ENCODE measurements at places on chromosomes 12 and 14.

GRCh38 chr14:91890291-91890749 lies 23.0 kb upstream of the TC2N start:
- no peak for DNase-seq

GRCh38 chr14:32542507-32542906 lies 213.4 kb downstream of the AKAP6 start:
- DNase-seq = no peak

DNA sequence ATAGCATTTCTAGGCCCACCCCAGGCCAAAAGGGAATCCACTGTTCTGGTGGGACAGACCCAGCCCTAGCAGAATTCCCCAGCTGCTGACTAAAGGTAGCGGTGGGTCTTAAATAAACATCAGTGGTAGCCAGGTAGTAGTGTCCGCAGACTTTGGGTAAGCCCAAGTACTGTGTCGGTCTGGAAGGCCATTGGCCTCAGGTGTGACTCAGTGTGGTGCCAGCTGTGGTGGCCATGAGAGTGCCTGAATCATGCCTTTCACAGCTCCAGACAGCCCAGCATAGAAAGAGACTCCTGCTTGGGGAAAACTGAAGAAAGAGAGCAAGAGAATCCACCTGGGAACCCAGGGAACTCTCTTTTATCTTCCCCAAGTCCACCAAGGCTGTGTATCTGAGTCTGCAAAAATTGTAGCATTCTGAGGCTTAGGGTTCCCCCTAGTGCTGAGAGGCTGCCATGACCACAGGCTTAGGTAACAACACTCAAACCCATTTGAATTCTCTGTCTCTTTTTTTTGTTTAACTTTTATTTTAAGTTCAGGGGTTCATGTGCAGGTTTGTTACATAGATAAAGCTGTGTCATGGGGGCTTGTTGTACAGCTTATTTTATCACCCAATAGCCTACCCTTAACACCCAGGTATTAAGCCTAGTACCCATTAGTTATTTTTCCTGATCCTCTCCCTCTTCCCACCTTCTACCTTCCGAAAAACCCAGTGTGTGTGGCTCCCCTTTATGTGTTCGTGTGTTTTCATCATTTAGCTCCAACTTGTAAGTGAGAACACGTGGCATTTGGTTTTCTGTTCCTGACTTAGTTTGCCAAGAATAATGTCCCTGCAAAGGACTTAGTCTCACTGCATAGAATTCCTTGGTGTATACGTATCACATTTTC lies 16.7 kb upstream of the CD163L1 start:
- peak; percentile 54 for DNase-seq

GRCh38 chr12:106025129-106025528 lies 113.6 kb downstream of the NUAK1 start:
- DNase-seq = no peak

DNA sequence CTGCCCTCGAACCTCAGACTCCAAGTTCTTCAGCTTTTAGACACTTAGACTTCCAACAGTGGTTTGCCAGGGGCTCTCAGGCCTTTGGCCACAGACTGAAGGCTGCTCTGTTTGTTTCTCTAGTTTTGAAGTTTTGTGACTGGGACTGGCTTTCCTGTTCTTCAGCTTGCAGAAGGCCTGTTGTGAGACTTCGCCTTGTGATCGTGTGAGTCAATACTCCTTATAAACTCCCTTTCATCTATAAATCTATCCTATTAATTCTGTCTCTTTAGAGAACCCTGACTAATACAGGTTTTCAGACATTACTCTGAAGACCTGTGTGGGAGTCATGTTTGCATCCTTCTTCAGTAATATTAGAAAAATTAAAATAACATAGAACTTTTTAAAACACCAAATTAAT lies 289.1 kb downstream of the RMST start:
- no peak for DNase-seq

DNA sequence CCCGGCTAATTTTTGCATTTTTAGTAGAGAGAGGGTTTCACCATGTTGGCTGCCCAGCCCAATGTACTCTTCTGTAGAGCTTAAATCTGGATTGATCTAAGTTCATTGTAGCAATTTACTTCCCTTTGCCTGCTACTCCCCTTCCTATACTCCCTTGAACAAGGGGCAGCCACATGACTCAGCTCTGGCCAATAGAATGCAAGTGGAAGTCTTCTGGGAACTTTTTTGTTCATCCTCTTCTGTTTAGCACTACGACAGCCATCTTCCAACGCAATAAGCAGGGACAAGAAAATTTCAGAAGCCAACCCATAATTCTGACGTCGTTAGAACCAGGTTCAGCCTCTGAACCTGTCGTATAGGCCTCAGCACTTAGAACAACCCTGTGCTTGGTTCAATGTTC lies 6.4 kb upstream of the RAD52 start:
- no peak for DNase-seq

- no peak for DNase-seq
These were observed 157.0 kb upstream of the RMST start for GRCh38 chr12:97305651-97306050.

DNA sequence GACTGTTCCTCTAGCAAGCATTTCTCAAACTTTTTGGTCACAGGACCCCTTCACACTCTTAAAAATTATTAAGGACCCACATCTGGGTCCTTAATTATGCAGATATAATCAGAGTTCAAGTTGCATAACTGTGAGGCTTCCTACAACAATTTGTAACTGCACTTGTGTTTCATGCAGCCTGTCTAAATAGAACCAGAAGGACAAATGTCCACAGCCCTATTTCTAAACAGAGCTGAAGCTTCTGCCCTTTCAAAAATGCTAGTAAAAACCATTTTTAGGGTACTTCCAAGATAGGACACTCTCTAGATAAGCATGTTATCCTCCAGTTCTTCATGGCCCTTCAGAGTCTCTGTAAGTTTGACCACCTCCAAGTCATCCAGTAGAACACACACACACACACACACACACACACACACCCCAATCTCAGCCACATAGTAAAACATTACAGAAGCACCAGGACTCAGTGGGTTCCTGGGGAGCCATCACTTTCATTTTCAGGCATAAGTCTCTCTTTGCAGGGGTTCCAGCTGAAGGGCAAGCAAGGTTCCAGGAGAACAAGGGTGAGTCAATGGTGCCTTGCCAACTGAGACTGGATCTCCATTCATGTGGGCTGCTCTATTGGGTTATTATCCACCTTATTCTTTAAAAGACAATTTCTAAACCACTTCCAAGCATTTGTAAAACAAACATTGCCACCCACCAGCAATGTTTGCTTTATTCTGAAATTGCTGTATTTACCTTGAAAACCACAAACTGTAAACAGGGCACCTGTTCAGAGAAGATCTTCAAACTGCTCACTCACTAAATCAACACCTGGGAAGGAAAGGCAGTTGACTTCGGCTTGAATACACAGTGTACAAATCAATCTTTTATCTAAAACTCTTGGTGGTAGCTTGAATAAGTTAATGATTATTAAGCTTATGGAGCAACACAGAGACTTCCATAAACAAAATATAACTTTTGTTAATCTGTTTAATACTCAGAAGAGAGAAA lies 64.1 kb downstream of the ITPR2 start:
- DNase-seq = no peak

DNA sequence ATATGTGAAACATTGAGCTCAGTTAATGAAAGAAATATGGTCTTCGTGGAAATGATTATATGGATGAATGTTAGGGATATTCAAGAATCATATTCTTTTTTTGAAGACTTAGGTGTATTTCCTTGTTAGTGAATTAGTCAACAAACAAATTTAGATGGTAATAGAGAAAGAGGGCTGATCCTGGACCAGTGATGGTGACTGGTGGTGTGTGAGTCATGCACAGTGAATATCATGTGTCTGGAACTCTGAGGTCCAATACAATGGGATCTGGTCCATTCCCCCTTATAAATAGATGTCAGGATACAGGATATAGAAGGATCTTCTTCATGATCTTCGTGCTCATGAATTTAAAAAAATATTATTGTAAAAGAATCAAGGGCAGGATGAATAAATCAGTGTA lies 64.4 kb upstream of the RTL1 start:
- DNase-seq = no peak

DNA sequence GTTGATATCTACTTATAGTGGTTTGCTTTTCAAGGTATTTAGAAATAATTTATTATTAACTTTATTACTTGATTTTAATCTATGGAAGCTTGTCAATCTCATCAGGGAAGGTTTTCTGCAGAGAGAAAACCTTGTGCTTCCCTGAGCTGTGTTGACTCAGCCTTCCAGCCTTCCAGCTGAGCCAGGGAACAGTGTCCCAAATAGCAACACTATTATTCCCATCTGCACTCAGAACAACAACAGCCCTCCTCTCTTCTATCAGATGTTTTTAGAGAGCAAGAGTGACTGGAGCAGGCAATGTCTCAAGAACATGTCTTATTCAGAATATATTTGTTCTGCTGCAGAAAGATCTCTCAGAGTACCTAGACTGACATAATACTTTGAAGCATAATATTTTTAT lies 389.9 kb upstream of the GARIN6 start:
- DNase-seq = no peak

DNA sequence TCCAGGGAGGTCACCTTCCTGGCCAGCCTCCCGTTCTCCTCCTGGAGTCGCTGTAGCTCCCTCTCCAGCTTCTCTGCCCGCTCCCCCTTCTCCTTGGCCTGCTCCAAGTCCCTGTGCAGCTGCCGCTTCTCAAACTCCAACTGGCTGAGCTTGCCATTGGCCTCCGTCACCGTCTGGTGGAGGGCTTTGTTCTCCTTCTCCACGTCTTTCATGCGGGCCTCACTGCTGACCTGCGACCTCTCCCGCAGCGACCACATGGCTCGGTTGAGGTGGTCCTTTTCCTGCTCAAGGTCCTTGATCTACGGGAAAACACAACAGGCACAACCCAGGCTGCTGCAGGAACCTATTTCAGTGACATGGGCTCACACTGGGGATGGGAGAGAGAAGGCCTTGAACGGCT lies 69.3 kb upstream of the GPR68 start:
- no peak for DNase-seq

DNA sequence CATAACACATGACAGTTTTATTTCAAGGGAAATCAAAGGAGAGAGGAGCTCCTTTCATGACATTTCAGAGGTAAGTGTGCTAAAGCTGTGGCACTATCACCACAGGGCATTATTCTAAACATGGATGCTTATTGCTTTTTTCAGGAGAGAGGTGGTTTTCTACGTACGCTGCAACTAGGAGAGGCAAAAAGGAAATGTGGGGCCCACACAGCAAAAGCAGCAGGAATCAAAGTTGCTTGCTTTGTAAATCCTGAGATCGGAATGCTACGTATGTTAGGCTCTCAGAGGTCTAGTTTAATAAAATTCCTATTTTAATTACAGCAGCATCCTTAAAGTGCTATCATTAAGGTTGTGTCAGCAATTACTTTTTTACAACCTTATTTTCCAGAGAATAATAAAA lies 55.0 kb upstream of the GRIP1 start:
- no peak for DNase-seq

GRCh38 chr14:24984846-24985589 lies 64.9 kb downstream of the STXBP6 start:
- no peak for DNase-seq

GRCh38 chr14:28242895-28243294 lies 523.7 kb upstream of the FOXG1 start:
- no peak for DNase-seq
